Pericardium fibroblast (primary cell): ENCODE measurements at places on chromosomes 13 and 19. TPM values are rescaled to one million over a fixed set of nuclear protein-coding genes. Genes with fewer than 3 reads are reported as not detected.

Gene CCDC9
- total RNA-seq, result 8.4 and 10.1 TPM in 2 replicates

Gene TSHZ3
- total RNA-seq, result 7.4 and 8.4 TPM in 2 replicates

Gene EHD2
- 244 and 274 TPM in 2 replicates for total RNA-seq

Gene SYT5
- total RNA-seq, result 0.26 TPM in 1 of 2 replicates, not detected in the other
